ENCODE measurements at places on chromosomes 5 and 9.
A peak's percentile ranks its signal among the peaks of the same experiment; 100 is the strongest.

DNA sequence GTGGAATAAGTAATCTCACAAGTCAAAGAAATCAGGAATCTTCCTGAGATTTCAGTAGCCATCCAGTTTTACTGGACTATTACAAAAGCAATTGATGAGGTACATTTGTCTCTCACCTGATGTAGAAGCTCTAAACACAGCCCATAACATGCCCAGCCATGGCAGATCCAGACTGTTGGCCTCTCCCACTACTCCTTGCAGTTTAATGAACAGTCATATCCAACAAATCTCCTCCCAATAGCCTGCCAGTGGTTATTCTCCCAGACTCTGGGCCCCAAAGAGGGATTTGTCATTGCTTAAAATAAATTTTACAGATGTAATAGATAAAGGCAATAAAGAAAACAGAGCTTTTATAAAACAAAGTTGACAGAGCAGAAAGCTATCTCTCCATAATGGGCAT lies 80.8 kb downstream of the ZNF608 start:
- DNase-seq: no peak

GRCh38 chr5:145226726-145227125 lies 608.4 kb downstream of the PRELID2 start:
- no peak for DNase-seq

- DNase-seq: peak; percentile 31
Measured at GRCh38 chr9:107342476-107343161, 59.5 kb downstream of the RAD23B start.

- no peak for DNase-seq
Measured at GRCh38 chr9:5438301-5439162, 807 bp upstream of the PLGRKT start.

- DNase-seq: no peak
Measured at GRCh38 chr5:140986117-140986521, 19.8 kb downstream of the PCDHAC2 start.

DNA sequence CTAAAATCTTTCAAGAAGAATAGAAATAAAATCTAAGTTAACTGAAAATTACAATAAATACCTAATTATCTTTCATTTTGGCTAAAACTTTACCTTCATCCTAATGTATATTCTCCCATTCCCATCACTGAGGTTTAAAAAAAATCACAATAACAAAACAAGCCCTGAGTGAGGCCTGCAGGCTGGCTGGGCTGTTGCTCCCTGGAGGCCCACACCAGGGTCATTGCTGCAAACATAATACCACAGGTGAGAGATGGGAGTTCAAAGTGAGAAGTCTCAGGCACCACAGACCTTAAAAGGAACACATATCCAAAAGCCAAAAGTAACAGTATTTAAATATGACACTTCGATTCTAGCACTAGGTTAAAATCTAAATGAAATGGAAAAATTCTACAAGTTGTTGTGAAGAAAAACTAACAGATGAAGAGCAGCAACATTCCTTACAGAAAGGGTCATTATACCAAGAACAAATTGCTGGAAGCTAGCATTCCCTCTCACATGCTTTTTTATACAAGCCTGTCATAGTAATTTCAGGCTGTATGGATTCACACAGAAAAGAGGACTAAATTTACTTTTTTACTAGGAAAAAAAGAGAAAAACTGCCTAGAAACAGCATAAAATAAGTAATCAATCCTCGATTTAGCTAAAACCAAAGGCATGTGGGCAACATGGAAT lies 57.8 kb downstream of the AUH start:
- DNase-seq: no peak

GRCh38 chr9:135479469-135480052 lies at the start of gene PPP1R26:
PPP1R26 (plus strand) TSS chr9:135479782; CDS start chr9:135484511, 4,729 bp downstream.
- DNase-seq: no peak

GRCh38 chr5:149073213-149073612 lies 10.4 kb upstream of the SH3TC2 start:
- DNase-seq: no peak

- DNase-seq: no peak
Measured at GRCh38 chr5:129698661-129699060, 49.2 kb upstream of the MINAR2 start.

DNA sequence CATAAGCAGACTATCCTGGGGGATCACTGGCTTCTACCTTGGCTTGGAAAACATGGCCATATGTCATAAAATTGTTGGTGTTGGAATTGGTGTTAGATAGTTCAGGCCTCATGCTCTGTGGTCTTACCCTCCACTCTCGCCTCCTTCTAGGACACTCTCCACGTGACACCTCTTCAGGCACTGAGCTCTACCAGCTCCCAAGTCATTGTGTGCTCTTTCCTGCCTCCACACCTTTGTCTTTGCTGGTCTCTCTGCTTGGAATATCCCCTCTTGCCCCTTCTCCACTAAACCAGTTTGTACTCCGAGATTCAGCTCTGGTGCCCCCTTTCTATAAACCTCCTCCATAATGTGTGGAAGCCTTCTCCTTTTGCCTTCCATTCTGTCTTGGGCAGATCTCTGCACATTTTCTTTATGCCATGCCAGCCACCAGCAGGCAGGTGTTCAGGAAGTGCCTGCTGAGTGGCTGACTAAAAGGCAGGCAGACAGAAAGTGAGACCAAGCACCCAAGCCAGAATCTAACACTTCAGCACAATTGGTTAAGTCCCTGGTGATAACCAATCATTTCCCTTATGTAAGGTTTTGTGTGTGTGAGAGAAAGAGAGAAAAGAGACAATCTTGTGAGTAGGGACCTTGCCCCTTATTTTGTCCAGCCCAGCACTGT lies 37.7 kb downstream of the SAR1B start:
- no peak for DNase-seq

- no peak for DNase-seq
Measured at GRCh38 chr5:40437452-40437861, 242.3 kb upstream of the PTGER4 start.

GRCh38 chr5:111984044-111984443 lies 227.1 kb upstream of the NREP start:
- DNase-seq: no peak

GRCh38 chr9:129473523-129474244 lies 147.2 kb downstream of the C9orf50 start:
- DNase-seq: no peak

DNA sequence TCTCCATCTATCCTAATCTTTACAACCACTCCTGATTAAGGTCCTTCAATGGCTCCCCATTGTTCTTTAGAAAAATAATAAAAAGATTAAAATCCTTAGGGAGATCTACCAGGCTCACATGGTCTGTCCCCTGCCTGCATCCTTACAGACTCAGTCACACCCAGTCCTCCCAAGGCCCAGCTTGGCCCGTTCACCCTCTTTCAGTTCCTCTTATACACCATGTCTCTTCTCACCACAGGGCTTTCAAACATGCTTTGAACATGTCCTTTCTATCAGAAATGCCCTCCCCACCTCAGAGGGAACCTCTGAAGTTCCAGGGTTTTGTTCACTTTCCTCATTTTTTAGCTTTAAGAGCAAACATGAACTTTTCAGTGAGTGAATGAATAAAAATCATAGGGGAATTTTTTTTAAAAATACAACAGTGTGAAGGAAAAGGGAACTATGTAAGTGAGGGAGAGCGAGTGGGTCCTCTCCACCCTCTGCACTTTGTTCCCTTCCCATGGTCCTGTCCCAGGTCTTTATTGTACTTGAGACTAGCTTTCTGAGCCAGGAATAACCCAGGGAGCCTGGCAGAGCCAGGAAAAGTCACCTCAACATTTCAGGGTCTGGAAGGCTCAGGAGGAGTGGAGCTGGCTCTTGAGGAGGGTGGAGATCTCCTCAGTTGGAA lies 55.3 kb downstream of the TRPC7 start:
- DNase-seq: no peak

DNA sequence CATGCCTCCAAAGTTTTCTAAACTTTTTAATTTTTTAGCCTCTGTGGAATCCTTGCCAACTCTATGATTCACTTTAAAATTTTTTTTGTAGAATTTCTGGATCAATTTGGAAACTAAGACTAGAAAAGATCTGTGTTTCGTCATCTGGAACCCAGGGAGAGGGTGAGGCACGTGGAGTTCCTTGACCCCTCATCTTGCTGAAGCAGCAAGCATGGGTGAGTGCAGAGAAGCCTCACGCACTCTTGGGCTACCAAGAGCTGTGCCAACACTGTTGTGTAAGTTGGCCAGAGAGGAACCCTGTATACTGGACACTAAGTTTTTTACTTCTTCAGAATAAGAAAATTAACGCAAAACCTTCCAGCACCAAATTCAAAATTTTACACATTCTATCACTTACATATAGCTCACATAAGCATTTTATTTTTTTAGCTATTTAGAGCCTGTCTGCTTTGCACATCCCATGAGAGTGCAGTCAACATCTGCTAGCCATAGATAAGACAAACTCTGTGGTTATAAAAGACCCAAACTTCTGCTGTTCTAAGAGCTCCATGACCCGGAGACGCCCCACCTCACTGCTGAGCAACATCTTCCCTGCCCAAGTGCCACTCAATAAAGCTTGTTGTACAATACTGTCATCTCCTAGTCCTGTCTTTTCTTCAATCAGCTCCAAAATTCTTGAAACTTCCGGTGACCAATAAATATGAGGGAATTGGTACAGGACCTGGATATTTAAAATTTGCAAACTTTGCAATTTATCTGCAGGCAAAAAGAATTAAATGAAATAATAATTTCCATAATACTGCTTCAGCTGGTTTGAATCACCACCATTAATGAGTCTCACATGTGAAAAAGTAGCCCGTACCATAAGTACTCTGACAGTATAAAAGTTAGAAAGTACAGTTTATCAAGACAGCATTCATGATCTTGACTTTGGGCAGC lies 69.7 kb upstream of the ADCY2 start:
- DNase-seq: no peak

GRCh38 chr5:180866985-180867384 lies 5.9 kb upstream of the ZFP62 start:
- peak; percentile 22 for DNase-seq

GRCh38 chr5:38569180-38569579 lies 12.7 kb upstream of the LIFR start:
- DNase-seq: no peak

DNA sequence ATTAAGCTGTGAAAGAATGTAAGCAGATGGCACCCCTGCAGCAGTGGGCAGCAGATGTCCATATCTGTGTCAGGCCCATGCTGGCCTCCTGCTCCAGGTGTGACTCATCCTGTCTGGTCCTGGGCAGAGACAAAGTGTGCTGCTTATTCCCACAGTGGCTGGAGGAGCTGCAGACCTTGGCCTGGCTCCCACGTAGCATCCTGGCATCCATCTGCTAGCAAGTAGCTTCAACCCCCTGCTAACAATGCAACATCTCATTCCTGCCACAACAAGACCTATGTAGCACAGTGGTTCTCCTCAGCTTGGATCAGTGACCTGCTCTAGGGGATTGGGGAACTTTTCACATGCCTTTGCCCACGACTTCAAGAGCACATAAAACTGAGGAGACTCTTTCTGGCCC lies 126.4 kb upstream of the SLC12A2 start:
- DNase-seq: no peak

GRCh38 chr5:109908366-109908765 lies 218.6 kb downstream of the MAN2A1 start:
- no peak for DNase-seq

GRCh38 chr9:37916471-37917312 lies 12.8 kb upstream of the SLC25A51 start:
- DNase-seq: no peak

- DNase-seq: peak; percentile 68
Measured at GRCh38 chr9:114155995-114156656, 789 bp downstream of the COL27A1 start.

- DNase-seq: no peak
Measured at GRCh38 chr5:74374656-74375055, 265.9 kb downstream of the ENC1 start.

DNA sequence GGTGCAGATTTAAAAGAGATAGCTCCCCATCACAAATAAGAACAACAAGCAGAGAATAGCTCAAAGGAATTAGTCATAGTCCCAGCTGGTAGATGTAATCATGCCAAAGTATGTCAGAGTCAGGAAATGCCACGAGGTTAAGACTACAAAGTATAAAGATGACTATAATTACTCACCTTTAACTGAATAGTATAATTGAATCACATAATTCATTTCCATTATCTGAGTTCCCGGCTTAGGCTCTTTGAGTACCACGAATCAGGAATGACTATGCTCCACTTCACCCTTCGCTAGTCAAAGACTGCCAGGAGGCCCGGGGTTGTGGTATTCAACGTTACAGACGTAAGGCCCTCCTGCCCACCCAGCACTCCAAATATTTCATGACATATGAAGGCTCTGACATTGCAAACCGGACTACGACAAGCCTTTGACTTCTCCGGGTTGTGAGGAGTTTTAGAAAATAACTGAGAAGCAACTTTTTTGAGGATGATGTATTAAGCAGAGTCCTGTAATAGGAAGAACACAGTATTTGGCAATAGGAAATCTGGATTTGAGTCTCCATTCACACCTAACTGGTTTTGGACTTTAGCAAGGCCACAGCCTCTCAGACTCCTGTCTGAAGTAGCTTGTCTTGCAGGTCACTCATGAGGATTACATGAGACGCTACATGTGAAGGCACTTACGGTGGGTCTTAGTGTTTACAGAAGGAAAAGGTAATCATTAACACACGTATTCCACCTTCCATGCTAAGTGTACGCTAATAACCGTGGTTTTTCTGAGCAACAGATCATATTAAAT lies 64.6 kb downstream of the ENC1 start:
- DNase-seq: no peak

- DNase-seq: no peak
Measured at GRCh38 chr9:84839541-84839940, 170.0 kb downstream of the NTRK2 start.

DNA sequence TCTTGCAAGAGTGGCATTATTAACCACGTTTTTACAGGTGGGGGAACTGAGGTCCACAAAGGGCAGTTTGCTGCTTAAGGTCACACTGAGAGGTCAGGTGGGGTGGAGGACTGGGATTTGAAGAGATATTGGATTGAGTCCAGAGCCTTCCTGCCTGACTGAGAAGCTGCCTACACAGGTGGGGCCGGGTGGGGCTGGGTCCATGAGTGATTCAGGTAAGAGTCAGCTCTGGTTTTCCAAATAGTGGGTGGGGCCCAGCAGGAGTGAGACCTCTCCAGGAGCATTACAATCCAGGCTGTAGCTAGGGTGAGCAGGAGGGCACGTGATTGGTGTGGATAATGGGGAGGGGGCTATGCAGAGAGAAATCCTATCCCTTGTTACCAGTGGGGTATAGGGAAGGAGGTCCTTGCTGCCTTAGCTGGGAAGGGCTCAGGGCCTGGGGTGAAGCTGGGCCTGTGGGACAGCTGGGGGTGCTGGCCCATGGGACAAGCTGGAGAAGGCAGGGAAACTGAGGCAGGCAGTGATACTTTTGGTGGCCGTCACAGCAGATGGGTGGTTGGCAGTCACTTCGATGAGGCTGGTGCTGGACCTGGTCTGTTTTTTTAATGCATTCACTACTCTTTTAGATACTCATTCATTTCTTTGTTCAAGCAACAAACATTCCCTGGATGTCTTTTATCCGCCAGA lies 2.9 kb upstream of the PTGS1 start:
- DNase-seq: no peak

GRCh38 chr5:115655994-115656393 lies 30.2 kb upstream of the TMED7 start:
- DNase-seq: no peak

Data from muscle of arm (tissue), 14 donors.